ENCODE measurements at places on chromosomes 13 and 19.

- DNase-seq: no peak
Measured at GRCh38 chr19:19613506-19613905, 5.0 kb downstream of the PBX4 start.

- no peak for DNase-seq
Measured at GRCh38 chr13:50780201-50781015, 63.1 kb downstream of the DLEU7 start.

DNA sequence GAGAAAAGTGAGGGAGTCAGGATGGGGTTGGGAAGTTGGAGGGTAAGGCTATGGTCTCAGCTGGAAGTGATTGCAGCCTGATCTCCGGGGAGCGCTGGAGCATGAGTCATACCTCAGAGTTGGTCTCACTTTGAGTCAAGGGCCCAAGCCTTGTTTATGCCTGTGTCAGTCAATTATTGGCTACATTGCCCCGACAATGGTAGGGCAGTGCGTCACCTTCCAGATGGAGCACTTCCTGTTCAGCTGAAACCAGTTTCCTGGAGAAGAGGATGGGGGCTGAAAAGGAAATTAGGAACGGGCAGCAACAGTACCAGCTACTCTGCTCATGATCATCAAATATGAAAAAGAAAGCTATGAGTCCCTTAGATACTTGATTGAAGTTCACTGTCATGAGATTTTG is 60.4 kb downstream of the ADGRE1 start:
- no peak for DNase-seq

DNA sequence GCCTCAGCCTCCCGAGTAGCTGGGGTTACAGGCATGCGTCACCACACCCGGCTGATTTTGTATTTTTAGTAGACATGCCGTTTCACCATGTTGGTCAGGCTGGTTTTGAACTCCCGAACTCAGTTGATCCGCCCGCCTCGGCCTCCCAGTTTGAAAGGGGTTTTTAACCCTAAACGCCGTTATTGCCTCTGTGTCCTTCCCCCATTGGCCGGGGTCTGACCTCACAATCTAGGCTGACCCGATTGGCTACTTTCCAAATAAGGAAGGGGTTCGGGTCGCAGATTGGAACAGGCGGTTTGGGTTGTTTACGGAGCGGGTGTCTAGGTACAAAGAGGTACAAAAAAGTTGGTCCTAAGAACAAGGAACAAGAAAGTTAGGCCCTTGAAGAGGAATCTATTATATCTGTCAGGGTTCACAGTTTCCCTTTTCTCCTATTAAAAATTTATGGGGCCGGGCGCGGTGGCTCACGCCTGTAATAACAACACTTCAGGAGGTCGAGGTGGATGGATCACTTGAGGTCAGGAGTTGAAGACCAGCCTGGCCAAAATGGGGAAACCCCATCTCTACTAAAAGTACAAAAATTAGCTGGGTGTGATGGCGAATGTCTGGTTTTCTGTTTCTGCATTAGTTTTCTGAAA is 1.0 kb downstream of the ZNF253 start:
- peak; percentile 70 for DNase-seq

- DNase-seq: peak; percentile 29
Measured at GRCh38 chr13:70784207-70784989, 676.1 kb upstream of the KLHL1 start.

DNA sequence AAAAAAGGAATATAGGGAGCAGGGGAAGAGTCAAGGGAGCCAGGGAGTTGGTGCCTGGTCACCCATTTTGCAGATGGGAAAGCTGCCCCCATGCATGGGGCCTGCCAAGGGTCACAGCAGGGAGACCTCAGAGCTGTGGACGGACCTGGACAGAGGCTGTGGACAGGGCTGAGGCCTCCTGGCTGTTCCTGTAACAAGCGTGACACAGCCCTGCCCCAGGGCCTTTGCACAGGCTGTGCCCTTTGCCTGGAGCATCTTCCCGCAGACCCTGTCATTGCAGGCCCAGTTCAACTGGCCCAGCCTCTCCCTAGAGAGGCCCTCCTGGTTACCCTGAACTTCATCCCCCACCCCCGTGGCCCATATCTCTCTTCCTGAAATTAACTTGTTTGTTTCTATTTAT is 6.4 kb downstream of the TNFAIP8L1 start:
- DNase-seq: no peak

DNA sequence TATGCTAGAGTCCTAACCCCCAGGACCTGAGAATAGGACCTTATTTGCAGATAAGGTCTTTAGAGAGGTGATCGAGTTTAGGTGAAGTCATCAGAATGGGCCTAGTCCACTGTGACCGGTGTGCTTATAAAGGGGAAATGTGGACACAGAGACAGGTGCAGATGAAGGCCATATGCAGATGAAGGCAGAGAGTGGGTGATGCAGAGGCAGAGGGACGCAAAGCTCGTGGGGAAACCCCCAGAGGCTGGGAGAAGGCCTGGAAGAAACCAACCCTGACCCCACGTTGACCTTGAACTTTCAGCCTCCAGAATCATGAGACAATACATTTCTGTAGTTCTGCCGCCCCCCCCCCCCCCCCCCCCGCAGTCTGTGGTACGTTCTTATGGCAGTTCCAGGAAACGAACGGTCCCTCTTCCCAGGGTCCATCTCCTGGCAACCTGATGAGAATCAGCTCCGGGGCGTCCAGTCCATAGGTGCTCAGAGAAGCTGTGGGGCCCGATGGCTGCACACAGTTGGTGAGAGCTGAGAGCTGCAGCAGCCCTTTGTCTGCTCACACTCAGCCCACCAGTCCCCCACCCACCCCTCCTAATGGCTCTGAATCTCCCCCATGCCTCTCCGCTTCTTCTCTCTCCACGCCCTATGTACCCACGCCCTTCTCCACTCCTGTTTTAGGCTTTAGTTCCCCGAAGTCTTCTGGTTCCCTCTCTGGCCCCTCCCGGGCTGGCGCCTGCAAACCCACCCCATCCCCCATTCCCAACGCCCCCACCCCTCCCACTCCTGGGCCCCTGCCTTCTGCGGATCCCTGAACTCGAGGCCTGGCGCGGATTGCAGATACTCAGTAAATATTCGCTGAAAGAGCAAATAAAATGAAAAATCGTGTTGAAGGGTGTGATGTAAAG is 218.3 kb upstream of the MAB21L1 start:
- no peak for DNase-seq

GRCh38 chr19:41296433-41296871 is 13.5 kb upstream of the CCDC97 start:
- no peak for DNase-seq

- no peak for DNase-seq
Measured at GRCh38 chr13:26071691-26072090, 19.9 kb upstream of the SHISA2 start.

- peak; percentile 43 for DNase-seq
Measured at GRCh38 chr19:2271234-2272103, 10.5 kb downstream of the PEAK3 start.

- DNase-seq: no peak
Measured at GRCh38 chr13:89726690-89727435, 1620.6 kb upstream of the MIR17HG start.

GRCh38 chr19:46412650-46413261 is 608 bp downstream of the CCDC8 start:
- DNase-seq: no peak

- DNase-seq: no peak
Measured at GRCh38 chr13:85816413-85816812, 17.2 kb upstream of the SLITRK6 start.

DNA sequence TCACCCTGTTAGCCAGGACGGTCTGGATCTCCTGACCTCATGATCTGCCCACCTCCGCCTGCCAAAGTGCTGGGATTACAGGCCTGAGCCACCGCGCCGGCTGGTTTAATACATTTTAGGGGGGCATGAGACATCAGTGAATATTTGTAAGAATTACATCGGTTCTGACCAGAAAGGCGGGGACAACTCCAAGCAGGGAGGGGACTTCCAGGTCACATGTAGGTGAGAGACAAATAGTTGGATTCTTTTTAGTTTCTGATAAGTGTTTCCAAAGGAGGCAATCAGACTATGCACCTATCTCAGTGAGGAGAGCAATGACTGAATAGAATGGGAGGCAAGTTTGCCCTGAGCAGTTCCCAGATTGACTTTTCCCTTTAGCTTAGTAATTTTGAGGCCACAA is 3.7 kb upstream of the ZNF552 start:
- no peak for DNase-seq

DNA sequence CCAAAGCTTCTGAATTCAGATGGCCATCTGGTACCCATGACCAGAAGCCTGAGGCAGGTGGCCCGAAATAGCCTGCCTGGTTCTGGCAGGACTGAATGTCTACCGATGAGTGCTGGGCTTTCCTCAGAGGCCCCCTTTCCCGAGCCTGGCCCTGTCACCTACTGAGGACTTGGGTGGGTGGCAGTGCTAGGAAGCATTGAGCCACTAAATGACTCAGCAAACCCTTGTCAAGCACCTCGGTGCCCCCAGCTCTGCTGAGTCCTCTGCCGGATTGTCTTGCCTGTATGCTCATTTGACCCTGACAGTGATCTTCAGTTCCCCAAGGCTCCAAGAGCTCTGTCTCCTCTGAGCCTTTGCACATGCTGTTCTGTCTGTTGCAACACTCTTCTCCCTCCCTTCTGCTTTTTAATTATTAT is 17.9 kb downstream of the PPP1R37 start:
- no peak for DNase-seq

GRCh38 chr19:48194041-48194843 is 23.8 kb downstream of the ZSWIM9 start:
- no peak for DNase-seq

- DNase-seq: no peak
Measured at GRCh38 chr13:64930636-64931035, 2299.5 kb downstream of the PCDH9 start.

DNA sequence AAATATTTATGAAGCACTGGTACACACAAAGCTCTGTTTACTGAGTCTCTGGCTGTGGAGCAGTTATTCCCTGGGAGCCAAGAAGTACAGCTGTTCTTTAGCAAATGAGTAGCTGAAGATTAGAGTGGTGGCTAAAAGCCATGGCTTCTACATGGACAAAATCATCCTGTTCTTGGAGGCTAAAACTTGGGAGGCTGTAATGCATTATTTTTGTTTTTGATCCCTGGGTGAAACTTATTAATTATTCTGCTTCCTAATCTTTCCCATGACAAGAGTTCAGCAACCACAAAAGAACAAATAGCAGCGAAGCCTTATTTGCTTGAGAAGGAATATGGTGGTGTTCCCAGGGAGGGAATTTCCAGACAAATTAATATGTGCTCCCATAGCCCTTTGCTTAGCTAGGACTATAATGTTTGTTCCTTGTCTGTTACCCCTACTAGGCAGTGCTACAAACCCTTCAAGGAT is 109.5 kb downstream of the DCT start:
- DNase-seq: peak; percentile 90

DNA sequence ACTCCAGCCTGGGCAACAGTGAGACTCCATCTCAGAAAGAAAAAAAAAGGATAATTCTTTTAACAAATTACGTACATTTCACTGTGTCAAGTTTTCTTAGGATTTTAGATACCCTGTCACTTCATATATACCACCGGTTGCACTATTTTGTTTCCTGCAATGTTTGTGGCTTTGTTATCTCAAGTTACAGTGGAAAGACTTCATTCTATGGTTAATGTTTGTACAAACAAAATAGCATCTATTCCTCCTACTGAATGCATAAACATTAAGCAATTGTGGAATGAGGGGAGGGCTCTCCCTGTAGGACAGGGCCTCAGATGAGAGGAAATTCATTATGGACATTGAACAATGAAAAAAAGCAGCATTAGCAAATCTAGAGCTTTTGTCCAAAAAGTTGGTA is 120.1 kb downstream of the DNAJC3 start:
- DNase-seq: no peak

- no peak for DNase-seq
Measured at GRCh38 chr19:13505164-13505695, 1.0 kb downstream of the CACNA1A start.

DNA sequence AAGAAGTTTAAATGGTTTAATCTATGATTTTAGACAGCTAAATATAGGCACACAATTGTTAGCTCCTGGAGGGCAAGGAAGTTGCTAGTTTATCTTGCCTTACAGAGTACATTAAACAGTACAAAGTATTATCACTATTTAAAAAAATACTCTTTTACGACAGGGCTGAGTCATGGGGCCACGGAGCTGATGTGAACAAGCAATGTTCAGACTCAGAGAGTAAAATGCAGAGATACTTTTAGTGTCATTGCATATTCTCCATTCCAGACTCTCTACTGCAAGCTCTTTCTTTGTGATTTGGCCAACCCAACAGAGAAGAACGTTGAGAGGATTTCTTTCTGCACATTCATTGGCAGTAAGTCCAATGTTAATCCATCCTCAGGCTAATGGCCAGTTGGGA is 352.4 kb downstream of the SPRY2 start:
- DNase-seq: peak; percentile 37

DNA sequence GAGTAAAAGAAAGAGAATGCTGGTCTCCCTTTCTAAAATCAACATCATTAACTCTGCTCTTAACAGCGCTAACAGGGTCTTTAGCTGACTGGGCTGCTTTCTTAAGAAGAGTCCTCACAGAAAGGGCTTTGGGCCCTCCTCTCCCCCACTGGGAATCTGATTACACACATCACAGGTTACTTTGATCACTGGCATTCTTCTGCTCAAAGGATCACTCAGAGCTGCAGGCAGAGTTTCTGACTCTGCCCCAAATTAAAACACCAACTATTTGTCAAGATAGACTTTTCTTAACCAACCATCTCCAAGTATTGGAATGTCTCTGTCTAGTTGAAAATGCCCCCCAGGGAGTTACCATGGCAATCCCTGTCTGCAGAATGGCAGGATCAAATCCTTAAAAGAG is 31.1 kb upstream of the SIAH3 start:
- no peak for DNase-seq

DNA sequence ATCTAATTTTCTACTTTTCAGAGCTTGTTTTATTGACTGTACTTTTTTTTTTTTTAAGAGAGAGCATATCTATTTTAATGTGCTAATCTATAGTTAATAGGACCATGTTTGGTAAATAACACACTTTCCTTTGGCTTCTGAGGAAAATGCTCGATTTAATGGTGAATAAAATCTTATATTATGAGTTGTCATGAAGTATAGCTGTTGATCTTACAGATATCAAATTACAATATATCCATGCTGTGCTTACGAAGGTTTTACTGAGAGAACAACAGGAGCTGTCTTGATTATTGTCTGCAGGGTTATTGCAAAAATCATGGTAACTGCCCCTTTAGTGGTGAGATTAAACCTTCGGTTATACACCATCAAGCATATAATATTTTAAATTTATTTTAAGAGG is 29.6 kb downstream of the URI1 start:
- no peak for DNase-seq

DNA sequence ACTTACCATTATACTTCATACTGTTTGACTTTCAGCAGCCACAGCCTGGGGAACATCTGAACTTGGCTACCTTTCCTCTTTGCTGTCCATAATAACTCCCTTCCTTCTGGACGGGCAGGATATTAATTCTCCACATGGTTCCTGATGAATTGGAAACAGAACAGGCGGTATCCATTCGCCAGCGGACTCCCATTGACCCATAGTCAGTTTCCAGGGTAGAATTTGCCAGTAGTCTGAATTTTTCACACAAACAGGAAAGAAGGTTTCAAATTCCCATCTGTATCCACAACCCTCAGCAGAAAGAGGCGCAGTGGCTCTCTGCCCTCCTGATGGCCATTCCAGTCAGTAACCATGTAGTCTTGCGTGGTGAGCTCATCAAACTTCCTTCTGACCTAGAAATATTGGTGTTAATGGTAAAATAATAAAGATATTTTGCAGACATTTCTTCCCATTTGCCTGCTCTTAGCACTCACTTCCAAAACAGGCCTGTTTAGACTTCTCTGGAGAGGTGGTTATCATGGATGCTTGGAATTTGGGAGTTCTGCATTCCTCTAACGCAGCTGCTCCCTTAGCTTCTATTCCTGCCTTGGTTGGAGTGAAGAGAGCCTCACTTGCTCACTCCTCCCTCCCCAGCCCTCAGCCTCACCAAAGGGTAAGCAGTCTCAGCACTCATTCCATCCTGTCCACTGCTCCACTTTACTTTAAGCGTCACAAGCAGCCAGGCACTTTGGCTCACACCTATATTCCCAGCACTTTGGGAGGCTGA is 75.0 kb upstream of the OXGR1 start:
- DNase-seq: no peak

All from stomach (tissue), 19 donors.